ENCODE measurements at places on chromosomes 2 and 18.

DNA sequence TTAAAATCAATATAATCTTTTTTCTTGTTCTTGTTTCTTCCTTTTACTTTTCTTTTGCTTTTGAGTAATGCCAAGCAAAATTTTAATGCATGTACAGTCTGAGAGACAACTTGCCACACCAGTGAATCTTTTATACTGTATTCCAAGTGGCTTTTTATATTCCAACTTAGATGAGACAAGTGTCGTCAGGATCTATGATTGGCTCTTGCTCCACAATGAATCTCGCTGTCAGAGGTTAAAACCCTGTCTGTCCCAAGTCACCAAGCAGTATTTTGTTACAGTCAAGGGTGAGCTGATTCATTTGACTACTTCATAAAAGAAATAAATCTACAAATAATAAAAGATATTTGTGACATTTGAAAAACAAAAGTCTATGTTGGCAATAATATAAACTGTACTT, at the start of gene MSTN:
Gene MSTN (minus strand): TSS at position 129 of the 400 bp plus-strand sequence. CDS start 133 bp downstream, outside the sequence.
- no peak for DNase-seq

GRCh38 chr2:65255356-65255755, 27.7 kb downstream of the ACTR2 start:
- no peak for DNase-seq

DNA sequence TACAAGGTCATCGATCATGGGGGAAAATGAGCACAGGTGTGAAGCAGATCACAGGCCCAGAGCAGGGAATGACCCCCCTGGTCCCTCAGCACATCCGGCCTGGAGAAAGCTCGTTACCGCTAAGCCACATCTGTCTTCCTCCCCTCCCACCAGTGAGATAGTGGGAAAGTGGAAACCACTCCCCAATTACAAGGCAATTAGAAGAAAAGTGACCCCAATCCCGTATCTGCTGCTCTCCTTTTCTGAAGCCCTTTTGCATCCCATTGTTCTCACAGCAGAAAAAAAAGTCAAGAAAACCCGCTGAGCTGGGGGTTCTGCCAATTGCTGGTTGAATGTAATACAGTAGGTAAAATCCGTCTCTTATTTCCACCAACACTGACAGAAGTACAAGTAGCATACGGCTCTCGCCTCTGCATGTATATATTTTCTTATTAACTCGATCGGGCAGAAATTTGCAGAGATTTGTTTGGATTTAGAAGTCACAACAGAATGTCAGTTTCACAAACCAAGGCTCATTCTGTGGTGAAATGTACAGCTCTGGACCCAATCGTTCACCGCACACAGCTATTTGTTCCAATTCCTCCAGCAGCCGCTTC, 287.0 kb downstream of the TCF4 start:
- DNase-seq: no peak

DNA sequence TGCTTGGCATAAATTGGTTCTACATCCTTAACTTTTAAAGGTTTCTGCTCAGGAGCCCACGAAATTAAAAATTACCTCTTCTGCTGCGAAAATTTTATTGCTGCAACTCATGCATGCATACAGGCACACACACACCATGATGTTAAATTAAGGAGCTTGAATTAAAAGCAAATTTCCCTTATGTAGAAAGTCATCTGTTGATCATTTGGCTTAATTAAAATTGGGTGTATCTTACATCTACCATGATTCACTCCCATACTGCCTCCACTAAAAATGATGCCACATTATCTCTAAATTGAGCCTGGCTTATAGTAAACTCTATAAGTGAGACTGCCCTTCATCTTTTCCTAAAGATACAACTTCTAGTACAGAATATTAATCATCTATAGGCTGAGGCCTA, 145.4 kb downstream of the NCK2 start:
- no peak for DNase-seq

- DNase-seq: no peak
These were observed 586 bp downstream of the FNDC4 start for GRCh38 chr2:27494284-27494943.

- DNase-seq: no peak
These were observed 17.3 kb upstream of the ESPNL start for GRCh38 chr2:238082827-238083226.

DNA sequence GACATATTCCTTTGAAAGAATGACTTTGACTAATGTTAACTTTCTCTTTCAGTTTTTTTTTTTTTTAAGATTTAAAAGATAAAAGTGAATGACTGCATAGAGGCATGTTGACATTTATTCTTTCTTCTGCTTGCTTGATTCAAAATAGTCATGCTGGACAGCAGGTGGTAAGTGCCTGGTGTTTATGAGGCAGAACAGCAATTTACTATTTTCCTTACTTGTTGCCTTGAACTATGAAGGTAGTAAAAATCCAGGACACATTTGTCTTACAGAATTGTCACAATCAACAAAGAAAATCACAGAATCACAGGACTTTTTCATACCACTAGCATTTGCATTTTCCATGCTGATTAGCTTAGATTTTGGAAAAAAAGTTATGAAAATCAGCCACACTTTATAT, 388.3 kb downstream of the CTNNA2 start:
- DNase-seq: no peak

DNA sequence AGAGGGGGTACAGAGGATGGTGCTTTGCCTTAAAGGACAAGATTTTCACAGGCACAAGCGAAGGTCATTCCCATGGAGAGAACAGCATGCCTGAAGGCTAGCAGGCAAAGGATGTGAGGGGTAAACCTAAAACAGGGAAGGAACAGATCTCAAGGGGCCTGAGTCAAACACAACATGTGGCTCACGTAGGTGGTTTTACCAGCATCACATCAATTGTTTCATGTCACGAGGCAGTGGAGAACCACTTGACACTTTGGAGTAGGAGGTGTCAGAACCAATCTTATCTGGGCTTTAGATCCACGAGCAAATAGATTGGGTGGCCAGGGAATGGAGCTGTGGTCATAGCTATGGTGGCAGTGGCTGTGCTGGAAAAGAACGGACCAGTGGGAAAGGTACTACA, 8.4 kb downstream of the COX5B start:
- DNase-seq: no peak

GRCh38 chr18:23397907-23398306, 55.2 kb upstream of the RIOK3 start:
- no peak for DNase-seq

GRCh38 chr2:35741556-35741955, 614.0 kb upstream of the CRIM1 start:
- DNase-seq: no peak

- no peak for DNase-seq
These were observed 63.9 kb downstream of the PPP4R1 start for GRCh38 chr18:9550429-9550828.

- DNase-seq: no peak
These were observed 4.4 kb downstream of the CFAP221 start for GRCh38 chr2:119548516-119549120.

DNA sequence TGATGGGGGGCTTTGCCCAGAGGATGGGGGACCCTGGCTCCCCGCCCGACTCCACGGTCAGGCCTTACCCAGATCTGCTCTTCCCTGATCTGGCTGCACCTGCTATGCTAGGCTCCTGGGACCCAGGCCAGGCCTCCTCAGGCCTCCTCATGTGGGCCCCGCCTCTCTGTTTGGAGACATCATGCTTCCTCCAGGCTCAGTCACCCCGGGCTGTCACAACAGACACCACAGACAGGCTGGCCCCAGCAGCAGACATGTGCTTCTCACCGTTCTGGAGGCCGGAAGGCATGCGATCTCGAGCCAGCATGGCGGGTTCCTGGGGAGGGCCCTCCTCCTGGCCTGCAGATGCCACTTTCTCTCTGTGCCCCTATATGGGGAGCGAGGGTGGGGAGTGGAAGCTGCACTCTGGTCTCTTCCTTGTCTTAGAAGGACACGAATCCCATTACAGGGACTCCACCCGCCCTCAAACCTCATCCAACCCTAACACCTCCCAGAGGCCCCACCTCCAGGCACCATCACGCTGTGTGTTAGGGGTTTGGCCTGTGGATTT, 10.8 kb upstream of the NEU4 start:
- no peak for DNase-seq

DNA sequence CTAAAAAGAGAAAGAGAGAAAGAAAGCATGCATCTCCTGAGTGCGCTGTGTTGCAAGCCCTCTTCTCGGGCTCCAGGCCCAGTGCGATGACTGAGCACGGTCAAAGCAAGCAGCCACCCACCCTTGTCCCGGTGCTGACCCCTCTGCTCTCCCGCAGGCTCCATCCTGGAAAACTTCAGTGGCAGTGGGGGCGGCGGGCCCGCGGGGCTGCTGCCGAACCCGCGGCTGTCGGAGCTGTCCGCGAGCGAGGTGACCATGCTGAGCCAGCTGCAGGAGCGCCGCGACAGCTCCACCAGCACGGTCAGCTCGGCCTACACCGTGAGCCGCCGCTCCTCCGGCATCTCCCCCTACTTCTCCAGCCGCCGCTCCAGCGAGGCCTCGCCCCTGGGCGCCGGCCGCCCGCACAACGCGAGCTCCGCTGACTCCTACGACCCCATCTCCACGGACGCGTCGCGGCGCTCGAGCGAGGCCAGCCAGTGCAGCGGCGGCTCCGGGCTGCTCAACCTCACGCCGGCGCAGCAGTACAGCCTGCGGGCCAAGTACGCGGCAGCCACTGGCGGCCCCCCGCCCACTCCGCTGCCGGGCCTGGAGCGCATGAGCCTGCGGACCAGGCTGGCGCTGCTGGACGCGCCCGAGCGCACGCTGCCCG, 252.5 kb downstream of the GLI2 start:
- DNase-seq: no peak

DNA sequence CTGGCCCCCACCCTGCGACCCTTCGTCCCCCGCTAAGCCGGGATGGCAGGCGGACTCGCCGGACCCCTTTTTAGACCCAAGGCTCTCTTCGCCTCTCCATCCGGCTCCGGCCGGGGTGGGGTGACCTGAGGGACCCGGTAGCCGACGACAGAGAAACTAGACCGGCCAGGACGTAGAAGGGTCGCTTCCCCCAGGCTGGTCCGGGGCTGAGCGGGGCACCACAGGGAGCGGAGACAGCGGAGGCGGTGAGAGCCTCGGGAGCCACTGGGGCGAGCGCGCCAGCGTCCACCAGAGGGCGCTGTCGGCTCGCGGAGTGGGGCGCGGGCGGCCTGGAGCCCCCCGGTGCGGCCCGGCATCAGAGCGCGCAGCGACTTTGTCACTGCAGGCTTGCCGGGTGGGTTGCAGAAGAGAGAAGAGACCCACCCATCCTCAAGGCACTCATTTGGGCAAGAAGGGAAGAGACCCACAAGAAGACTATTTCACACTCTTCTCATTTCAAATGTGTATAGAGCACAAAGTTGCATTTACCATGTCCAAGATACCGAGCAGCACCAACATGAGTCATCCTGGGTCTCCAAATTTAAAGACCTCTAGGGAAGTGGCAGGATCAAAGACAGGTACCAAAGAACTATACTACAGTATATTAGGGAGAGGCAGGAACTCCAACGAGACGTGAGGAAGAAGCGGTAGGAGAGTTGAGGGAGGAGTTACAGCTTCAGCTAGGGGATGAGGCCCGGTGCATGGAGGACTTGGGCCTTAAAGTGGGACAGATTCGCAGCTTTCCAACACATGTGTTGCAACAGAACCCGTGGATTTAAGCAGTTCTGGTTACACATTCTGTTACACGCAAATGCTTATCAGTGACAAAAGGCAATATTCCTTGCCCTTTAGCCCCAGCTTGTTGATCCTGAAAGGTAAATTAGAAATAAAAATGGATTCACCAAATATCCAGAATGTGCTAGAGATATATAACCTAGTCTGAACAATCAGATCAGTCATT, 7.6 kb upstream of the PRKCE start:
- peak; percentile 77 for DNase-seq

DNA sequence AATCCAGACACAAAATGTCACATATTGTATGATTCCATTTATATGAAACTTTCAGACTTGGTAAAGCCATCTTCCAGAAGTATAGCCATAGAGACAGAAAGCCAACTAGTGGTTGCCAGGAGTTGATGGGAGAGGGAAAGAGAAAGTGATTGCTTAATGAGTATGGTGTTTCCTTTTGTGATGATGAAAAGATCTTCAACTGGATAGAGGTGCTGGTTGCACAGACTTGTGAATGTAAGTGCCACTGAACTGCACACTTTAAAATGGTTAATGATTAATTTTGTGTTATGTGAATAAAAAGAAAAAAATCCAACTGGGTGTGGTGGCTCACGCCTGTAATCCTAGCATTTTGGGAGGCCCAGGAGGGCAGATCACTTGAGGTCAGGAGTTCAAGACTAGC, 135.3 kb upstream of the SLC1A4 start:
- no peak for DNase-seq

DNA sequence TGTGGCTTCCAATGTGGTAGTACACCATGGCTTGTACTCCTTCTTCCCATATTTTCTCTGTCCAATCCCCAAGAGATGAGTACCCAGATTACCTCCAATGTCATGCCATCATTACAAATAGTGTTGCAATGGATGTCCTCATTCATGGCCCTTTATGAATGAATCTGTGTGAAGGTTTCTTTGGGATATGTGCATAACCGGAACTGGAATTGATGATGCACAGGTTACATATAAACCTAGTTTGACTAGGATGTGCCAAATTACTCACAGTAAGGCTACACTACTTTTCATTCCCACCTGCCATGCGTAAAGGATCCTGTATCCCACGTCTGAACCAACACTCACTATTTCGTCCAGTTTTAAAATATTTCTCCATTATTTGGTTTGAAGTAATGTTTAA, 173.9 kb upstream of the CXCR4 start:
- DNase-seq: no peak

GRCh38 chr2:148932536-148932935, 57.5 kb downstream of the KIF5C start:
- DNase-seq: no peak

DNA sequence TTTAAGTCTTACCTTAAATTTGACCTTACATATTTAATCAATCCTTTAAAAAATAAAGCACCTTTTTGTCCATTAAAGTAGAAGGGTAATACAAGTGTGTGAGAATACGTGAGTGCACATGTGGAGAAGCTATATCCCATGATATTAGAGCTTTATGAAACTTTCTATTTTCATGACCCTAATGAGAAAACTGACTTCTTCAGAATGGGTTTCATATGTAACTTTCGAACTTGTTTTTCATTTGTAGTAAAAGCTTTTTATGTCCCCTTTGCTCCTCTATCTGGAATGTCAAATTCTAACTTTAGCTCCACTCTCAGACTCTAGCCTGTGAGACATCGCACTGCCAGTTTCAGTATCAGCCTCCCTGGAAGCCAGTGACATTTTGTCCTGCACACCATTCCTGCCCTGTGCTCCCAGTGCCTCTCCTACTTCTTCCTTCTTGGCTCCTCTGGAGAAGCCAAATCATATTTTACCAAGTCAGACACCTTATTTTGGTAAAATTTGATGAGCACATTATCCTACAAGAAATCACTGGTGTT, 42.0 kb downstream of the MAPRE2 start:
- no peak for DNase-seq

Data from GDM1 (cell line).